Naive B cell (primary cell): ENCODE measurements at places on chromosomes 4 and X.

DNA sequence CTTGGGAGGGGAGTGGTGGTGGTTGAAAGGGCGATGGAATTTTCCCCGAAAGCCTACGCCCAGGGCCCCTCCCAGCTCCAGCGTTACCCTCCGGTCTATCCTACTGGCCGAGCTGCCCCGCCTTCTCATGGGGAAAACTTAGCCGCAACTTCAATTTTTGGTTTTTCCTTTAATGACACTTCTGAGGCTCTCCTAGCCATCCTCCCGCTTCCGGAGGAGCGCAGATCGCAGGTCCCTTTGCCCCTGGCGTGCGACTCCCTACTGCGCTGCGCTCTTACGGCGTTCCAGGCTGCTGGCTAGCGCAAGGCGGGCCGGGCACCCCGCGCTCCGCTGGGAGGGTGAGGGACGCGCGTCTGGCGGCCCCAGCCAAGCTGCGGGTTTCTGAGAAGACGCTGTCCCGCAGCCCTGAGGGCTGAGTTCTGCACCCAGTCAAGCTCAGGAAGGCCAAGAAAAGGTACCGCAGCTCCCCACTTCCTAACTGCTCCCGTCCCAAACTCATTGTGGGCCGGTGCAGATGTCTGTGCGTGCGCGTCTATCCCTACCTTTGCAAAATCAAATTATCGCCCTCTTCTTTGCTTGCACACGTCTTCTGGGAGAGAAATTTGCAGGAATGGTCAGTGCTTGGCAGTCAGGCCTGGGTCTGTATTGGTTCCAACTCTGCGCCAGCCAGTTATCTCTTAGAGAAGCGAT, 533 bp downstream of the IL15 start:
- no peak for DNase-seq

DNA sequence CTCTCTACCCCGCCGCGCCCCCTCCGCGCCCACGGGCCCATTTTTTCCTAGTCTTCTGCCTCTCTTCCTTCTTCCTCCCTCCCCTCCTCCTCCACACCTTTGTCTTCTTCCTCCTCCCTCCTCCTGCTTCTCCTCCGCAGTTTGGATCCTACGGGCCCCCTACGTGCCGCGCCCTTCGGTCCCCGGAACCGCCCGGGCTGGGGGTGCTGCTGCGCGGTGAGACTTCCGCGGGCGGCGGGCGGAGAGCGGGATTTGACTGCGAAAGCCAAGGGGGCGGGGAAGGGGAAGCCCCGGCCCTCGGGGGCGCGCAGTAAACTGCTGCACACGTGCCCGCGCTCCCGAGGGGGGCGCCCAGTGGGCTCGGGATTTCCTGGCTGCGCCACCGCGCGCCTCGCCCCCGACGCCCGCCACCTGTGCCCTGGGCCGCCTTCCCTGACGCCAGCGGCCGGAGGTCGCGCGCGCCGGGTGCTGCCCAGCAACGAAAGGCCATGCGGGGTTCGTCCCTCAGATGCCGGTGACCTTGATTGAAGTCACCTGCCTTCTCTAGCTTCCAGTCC, 3.3 kb upstream of the NKX3-2 start:
- DNase-seq: no peak

DNA sequence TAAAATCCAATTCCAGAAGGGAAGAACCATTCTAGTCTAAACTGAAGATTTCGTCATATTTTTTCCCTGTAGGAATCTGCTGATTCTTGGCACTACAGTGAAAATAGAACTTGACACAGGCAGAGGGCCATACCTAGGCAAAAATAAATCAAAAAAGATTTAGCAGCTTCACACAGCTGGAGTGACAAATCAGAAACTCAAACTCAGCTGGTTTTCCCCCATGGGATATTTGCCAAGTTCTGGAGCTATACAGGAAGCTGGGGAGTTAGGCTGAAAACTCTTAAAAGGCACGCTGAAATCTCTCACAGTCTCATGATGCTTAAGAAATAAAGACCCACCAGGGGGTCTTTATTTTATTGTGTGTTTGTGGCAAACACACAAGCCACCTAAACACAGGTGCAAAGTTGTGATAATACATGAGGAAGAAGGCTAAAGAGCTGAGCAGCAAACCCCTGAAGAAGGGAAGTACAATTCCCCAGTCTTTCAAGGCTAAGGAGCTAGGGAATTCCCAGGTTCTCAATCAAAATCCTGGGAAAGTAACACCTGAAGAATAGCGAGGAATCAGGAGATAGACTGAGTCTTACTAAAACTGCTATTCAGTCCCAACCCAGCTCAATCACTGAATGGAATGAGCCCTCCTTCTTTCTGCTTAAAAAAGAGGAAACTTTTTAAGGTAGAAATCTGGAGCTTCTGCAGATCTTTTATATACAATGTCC, 32.1 kb upstream of the BEND2 start:
- no peak for DNase-seq

GRCh38 chr4:72205831-72206230, 174.0 kb downstream of the NPFFR2 start:
- DNase-seq: no peak

DNA sequence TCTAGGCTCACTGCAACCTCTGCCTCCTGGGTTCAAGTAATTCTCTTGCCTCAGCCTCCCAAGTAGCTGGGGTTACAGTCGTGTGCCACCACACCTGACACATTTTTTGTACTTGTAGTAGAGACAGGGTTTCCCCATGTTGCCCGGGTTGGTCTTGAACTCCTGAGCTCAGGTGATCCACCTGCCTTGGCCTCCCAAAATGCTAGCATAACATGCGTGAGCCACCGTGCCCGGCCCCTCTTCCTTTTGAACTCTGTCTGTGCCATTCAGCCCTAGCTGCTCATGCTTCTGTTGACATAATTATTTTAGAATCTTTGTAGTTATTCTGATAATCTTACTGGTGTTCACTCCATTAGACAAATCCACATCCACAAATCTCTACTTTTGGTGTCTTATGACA, 1231.3 kb upstream of the ADGRL3 start:
- DNase-seq: no peak

- no peak for DNase-seq
Observed at GRCh38 chrX:40755291-40756249, 20.2 kb upstream of the MED14 start.

DNA sequence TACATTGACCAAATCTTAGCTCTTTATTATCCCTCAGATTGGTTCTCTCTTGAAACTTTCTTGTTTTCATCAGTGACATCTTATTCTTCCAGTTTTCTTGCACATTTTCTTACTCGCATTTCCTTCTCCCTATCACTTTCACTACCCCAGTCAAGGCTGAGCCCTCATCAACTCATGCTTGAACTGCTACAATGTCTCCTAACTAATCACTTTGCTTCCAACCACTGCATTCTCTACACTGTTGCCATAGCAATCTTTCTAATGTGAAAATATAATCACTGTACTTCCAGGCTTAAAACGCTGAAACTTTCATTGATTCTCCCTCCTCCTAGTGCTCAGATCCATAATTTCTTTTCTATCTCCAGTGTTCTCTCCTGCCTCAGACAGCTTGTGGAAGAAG, 22.2 kb upstream of the LPAR4 start:
- DNase-seq: no peak

GRCh38 chr4:20203508-20203907, 48.2 kb upstream of the SLIT2 start:
- DNase-seq: no peak

DNA sequence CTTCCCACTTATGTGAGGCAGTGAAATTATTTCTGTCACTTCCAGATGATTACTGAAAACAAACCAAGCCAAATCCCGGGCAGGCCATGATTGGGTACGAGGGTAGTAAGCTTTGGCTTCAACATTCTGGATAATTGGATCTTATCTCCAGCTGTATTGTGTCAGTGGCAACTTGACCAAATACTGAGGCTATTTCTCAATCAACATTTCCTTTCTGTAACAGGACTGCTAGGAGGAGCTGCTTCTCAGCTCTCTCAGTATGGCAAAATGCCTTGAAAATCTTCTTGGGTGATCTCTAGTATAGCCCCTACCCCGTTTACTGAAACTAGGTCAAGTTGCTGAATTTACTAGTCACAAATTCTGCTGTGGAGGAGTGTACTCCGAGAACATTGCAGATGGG, 169.3 kb upstream of the FRMPD4 start:
- no peak for DNase-seq

DNA sequence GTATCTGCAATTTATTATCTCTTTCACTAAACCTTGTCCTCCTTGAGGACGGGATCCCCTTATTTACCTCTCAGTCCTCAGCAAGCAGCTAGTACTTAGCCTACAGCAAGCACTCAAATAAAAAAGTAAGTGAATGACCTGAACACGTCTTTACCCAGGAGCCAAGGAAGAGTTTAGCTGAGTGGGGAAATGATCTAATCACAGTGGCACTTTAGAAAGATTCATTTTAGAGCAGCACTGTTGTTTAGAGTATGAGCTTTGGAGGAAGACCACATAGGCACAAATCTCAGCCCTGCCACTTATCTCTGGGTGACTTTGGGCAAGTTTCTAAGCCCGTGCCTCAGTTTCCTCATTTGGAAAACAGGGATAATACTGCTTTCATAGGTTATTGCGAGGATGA, 2.7 kb downstream of the FAM120C start:
- DNase-seq: no peak

- peak; percentile 20 for DNase-seq
Observed at GRCh38 chrX:119880552-119881437, 9.2 kb downstream of the NDUFA1 start.

- DNase-seq: no peak
Observed at GRCh38 chr4:147942729-147943128, 210.8 kb downstream of the ARHGAP10 start.

- no peak for DNase-seq
Observed at GRCh38 chrX:87702795-87703194, 185.2 kb downstream of the KLHL4 start.

DNA sequence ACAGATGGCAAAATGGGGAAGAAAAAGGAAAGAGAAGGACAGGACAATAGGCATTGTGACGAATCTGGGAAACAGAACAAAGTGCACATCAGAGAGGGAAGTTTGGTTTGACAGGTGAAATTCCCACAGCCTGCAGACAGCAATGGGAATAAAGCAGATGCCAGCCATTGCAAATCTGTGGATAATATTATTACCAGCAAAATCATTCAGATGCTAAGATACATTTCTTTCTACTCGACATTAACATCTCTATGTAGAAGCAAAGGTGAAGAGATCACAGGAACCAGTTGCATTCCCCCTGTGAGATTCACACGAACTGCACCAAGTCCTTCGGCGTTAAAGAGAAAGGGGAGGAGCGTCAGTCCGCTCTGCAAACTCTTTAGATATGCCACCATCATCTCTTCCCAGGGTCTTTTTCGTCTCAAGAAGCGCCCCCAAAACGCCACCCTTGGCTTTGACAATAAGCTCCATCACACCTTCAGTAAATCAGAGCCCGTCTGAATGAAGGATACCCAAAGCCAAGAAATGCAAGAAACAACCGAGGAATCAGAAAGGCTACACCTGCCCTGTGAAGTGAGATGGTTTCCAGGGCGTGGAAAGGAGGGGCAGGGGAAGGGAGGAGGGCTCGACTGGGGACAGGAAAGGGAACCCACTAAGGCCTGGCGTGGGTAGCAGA, 1.9 kb downstream of the NEUROG2 start:
- no peak for DNase-seq

GRCh38 chrX:40277672-40278071, 179.9 kb upstream of the BCOR start:
- DNase-seq: no peak

- no peak for DNase-seq
Observed at GRCh38 chr4:100870940-100871772, 353.3 kb upstream of the EMCN start.

GRCh38 chr4:7818399-7818911, 121.2 kb downstream of the AFAP1 start:
- DNase-seq: no peak

DNA sequence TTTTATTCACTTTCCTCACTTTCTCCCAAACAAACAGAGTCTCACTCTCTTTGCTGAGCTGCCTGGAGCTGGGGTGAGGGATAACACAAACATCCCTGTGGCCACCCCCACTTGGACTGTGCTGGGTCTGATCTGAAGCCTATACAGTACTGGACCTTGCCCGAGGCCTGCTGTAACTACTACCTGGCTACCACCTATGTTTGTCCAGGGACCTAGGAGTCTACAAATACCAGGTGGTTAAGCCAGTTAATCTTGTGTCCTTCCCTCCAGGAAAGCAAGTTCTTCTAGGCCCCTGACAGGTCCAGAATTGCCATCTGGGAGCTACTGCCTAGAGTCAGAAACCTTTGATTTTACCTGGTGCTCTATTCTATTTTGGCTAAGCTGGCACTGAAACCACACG, 87.3 kb downstream of the RTL3 start:
- no peak for DNase-seq

DNA sequence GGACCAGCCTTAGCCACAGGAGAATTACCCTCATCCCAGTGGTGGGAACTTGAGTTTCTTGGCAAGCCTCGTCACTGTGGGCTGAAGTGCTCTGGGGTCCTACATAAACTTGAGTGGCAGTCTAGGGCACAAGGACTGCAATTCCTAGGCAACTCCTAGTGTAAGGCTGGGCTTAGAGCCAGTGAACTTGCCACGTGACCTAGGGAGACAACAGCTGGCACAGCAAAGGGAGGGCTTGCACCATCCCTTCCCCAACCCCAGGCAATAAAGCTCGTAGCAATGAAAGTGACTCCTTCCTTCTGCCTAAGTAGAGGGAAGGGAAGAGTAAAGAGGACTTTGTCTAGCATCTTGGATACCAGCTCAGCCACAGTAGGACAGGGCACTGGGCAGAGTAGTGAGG, 81.8 kb downstream of the TEX11 start:
- DNase-seq: no peak

DNA sequence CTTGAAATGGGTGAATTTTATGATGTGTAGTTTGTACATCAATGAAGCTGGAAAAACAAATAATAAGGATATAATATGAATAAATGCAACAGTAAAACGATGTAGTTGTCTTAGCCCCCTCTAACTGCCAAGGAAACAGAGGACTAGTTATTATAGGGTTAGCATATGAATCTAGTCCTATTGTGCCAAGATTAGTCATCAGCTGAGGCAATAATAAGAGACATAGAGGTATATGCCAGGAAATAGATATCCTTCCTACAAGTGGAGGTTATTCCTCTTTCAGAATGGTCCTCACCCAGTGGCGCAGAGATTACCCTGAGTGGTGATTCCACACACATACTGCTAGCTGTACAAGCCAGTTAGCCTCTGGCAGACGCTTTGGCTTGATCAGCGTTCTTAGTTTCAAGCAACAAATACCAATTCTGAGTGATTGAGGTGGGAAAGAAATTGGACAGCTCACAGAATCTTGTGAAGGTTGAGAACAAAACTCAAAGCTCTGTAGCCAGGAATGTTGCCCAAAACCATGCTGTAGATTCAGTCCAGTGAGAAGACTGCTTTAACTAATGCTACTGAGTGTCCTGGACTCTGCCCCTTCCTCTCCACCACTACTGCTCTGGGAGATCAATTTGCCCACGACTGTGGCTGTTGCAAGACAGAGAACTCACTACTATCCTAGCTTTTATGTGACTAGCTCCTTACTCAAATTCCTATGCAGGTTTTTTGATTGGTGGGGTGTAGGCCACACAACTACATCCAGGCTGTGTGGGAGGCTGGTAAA, 27.0 kb upstream of the ZNF280C start:
- DNase-seq: no peak

- DNase-seq: no peak
Observed at GRCh38 chr4:34767407-34767806, 1476.9 kb downstream of the ARAP2 start.
